ENCODE measurements at places on chromosomes 12 and 14.

- peak; percentile 14 for DNase-seq
These were observed 256.4 kb downstream of the NUAK1 start for GRCh38 chr12:105882404-105882803.

DNA sequence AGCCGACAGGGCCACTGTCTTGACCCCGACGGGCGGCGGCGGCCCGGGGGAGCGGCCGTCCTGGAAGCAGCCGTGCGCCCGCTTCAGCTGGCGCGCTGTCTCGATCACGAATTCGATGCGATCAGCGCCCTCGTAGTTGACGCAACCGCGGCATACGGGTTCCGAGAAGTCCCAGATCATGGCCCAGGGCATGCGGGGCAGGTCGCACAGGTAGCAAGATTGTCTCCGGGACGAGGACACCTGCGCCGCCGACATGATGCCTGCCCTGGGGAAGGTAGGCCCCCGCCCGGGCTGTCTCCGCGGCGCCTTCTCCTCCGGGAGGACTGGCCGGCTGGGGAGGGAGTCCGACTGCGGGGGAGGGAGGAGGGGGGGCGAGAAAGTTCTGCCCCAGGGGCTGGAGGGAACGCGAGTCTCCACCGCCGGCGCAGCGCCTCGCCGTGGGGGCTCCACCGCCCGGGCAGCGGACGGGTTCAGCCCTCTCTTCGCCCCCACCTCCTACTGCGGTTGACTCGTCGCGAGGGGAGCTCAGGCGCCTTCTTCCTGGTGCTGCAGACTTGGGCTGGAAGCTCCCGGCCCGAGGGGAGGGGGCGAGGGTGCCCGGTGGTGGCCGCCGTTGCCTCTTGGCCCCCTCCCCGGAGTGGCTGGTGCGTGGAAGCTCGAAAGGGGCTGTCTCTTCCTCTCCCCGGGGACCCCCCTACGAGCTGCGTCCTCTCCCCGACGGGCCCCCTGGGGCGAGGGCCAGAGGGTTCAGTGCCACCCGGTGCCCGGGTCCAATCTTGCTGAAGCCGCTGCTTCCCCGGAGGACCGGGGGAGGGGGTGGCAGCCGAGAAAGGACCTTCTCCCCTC lies 747 bp downstream of the IRF2BPL start:
- peak; percentile 73 for DNase-seq

DNA sequence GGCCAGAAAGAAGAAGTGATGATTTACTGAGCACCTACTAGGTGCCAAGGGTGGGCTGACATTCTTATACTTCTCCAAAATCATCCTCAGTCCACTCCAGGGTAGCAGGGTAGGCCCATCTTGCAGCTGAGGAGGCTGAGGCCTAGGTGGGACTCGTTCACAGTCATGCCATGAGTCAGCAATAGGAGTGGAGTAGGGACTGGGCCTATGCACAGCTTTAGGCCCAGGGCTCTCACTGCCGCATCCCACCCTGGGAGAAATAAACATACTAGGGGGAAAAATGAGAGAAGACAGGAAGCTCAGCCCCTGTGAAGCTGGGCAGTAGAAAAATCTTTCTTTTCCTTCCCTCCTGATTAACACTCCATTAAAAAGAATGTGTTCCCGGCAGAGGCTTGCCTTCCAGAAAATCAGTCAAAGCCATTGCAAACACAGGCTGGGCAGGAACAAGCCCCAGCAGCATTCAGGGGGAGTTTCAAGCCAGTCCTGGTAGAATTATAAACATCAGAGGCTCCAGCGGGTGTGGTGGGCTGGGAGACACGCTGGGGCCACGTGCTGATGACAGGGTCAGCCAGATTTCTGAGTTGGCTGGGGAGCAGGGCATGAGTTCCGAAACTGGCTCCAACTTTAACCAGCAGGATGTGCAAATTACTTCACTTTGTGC lies 1.8 kb downstream of the HSPB8 start:
- peak; percentile 47 for DNase-seq

DNA sequence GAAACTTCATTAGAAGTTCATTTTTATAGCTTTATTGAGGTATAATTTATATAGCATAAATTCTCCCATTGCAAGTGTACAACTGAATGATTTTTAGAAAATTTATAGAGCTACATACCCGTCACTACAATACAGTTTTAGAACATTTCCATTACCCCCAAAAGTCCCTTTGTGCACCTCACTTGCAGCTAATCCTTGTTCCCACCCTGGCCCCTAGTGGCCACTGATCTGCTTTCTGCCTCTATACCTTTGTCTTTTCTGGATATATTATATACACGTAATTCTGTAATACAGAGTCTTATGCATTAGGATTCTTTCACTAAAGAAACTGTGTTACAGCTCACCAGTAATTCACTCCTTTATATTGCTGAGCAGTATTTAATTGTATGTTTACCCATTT lies 145.1 kb upstream of the DIO2 start:
- peak; percentile 21 for DNase-seq

DNA sequence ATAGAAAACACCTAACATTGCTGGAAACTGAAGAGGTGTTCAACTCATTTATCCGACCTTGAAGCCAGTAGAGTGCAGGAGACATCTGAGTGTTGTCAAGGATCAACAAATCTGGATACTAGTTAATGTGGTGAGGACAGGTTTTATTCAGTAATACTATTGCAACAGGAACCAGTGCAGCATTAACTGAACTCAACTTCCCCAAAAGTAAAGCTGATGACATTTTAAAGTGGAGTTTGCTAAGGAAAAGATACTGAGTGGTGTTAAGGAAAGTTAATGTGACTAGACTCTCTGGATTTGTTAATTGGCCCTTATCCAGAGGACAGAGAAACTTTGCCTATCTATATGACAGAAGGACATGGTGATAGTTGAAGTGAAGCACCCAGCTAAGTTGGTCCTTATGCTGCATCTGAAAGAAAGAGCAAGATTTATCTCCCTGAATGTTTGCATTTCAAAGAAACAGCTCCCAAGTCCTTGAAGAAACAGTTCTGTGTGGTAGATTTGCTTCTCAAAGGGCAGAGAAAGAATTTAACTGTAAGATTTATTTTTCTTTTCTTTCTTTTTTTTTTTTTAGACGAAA lies 1.2 kb upstream of the CLEC7A start:
- no peak for DNase-seq

All from EL (cell line).